Smooth muscle cell of trachea (primary cell): ENCODE measurements at places on chromosomes 3 and 15. TPM values are rescaled to one million over a fixed set of nuclear protein-coding genes. Genes with fewer than 3 reads are reported as not detected.

ACTRT3 gene
- total RNA-seq: 4.8 and 5.4 TPM in 2 replicates

TIMP4 gene
- 15.6 and 23.3 TPM in 2 replicates for total RNA-seq

GJD2 gene
- not detected in 2 replicates for total RNA-seq

CEMIP gene
- total RNA-seq: 111 and 613 TPM in 2 replicates

FANCD2OS gene
- total RNA-seq: not detected in 2 replicates

NIPA2 gene
- 53.2 and 53.9 TPM in 2 replicates for total RNA-seq

NOX5 gene
- total RNA-seq: 0.58 and 0.83 TPM in 2 replicates

SKIC8 gene
- 54.9 and 105 TPM in 2 replicates for total RNA-seq

CPEB1 gene
- total RNA-seq: 36.7 and 42.7 TPM in 2 replicates

CILP gene
- total RNA-seq: 0.29 and 5.0 TPM in 2 replicates

STAG1 gene
- total RNA-seq: 38.5 and 54.7 TPM in 2 replicates

CCR9 gene
- not detected in 2 replicates for total RNA-seq

CIDEC gene
- 0.17 and 0.44 TPM in 2 replicates for total RNA-seq

LRRC2 gene
- under 0.01 and 0.99 TPM in 2 replicates for total RNA-seq

CACNA1D gene
- 0.33 and 0.87 TPM in 2 replicates for total RNA-seq

LRRC31 gene
- not detected in 2 replicates for total RNA-seq

CD200 gene
- not detected in 2 replicates for total RNA-seq

HACD3 gene
- 97.1 and 105 TPM in 2 replicates for total RNA-seq

TMEM202 gene
- total RNA-seq: not detected in 2 replicates

CA12 gene
- 94.0 and 255 TPM in 2 replicates for total RNA-seq

PRR23A gene
- not detected in 2 replicates for total RNA-seq

VEPH1 gene
- total RNA-seq: 63.0 and 91.0 TPM in 2 replicates
